NCI-H1105 (cell line): ENCODE measurements at places on chromosomes 11 and 22.

DNA sequence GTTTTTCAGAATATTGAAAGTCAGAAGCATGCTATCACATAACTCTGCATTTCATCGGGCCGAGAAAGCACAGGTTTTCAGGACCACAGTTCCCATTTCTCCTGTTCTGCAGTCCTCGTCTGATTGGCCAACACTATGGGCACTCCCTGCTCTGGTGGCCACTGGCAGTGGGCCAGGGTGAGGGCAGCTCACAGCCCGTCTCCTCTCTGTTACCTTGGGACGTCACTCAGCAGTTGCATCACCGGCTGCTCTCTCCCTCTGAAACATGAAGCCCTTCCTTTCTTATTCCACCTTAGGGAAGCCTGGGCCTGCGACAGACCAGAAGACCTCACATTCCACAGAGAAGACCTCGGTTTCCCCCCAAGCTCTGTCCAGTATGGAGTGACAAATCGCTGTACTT lies 11.4 kb upstream of the MICAL3 start:
- no peak for DNase-seq

GRCh38 chr22:29124777-29125442 lies 52.1 kb downstream of the KREMEN1 start:
- DNase-seq: no peak

DNA sequence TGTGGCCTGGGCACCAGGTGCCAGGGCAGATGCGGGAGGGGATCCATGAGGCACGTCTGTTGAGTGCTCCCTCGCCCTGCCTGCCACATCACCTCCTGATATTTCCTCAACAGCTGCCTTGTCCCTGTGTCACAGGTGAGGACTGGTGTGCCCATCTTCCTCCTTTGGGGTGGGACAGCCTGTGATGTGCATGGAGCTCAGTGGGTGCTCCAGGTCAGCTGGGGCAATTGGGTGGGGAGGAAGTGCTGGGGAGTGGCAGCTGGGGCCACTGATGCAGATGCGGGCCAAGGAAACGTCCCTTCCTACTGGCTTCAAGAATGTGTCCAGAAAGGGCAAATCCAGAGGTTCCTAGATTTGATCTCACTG lies 83.6 kb downstream of the MORC2 start:
- DNase-seq: no peak

GRCh38 chr11:120335908-120336640 lies at the start of gene ARHGEF12:
ARHGEF12 (plus strand) TSS chr11:120336413; CDS start chr11:120337244, 831 bp downstream.
- peak; percentile 97 for DNase-seq

DNA sequence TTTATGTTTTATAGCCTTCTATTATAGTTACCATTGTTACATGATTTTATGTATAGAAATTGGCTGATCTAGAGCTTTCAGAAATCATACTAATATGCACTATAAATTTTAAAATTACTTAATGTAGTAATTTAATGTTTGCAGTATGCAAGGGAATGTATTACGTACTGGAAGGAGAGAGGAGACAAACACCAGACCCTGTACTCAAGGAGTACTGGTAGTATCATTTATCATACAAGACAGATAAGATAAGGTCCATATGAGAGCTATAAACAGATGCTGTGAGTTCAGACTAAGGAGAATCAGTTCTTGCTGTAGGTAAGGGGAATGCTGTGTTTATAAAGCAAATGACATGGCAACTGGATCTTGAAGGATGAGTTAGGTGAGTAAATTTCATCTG lies 765 bp downstream of the BCO2 start:
- DNase-seq: no peak

- no peak for DNase-seq
Measured at GRCh38 chr22:46581538-46582244, 38.5 kb upstream of the GRAMD4 start.

DNA sequence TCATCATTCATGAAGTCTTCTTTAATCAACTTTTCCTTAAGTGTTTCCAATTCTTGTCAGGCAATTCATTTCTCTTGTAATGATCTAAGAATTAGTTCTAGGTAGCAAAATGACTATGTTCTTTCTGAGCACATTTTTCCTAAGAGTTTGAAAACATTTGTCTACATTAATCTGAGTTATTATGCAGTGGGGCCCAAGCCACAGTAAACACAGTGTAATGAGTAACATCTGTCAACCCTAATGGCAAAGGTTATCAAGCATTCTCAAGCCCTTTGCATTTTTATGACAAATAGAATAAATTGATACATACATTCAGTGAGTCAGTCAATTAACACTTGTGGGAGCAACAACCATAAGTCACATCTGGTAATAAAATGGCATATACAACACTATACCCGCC lies 106.7 kb upstream of the ZC3H12C start:
- no peak for DNase-seq
